ENCODE measurements at places on chromosomes 12 and 14. TPM values are rescaled to one million over a fixed set of nuclear protein-coding genes. Genes with fewer than 3 reads are reported as not detected.

The TMEM132D gene
- not detected for total RNA-seq

The DNAH10 gene
- total RNA-seq, result 0.13 TPM

The SERPINA5 gene
- total RNA-seq, result not detected

The MYF6 gene
- not detected for total RNA-seq

The RAN gene
- 654 TPM for total RNA-seq

The VDR gene
- total RNA-seq, result 6.1 TPM

The INF2 gene
- 56.7 TPM for total RNA-seq

The ENDOU gene
- 0.40 TPM for total RNA-seq

The TEX52 gene
- total RNA-seq, result not detected

The TAS2R42 gene
- total RNA-seq, result not detected

The CCND2 gene
- total RNA-seq, result 76.8 TPM

The ETFRF1 gene
- 16.4 TPM for total RNA-seq

The GLIPR1L1 gene
- total RNA-seq, result not detected

The KRT81 gene
- total RNA-seq, result not detected

The FITM1 gene
- 0.13 TPM for total RNA-seq

The TSPAN8 gene
- 200 TPM for total RNA-seq

The IFNG-AS1 gene
- 0.26 TPM for total RNA-seq

The SYCP3 gene
- 0.13 TPM for total RNA-seq

The NACA gene
- total RNA-seq, result 961 TPM

The SPTLC2 gene
- total RNA-seq, result 35.1 TPM

The LTB4R gene
- total RNA-seq, result 0.75 TPM

The ACTR10 gene
- 55.4 TPM for total RNA-seq

The PAX9 gene
- 0.26 TPM for total RNA-seq

The MARCHF9 gene
- 6.6 TPM for total RNA-seq

The CCDC197 gene
- total RNA-seq, result not detected

The PTHLH gene
- 6.0 TPM for total RNA-seq

The KRT73 gene
- total RNA-seq, result not detected

The PLXNC1 gene
- 4.0 TPM for total RNA-seq

The TAS2R19 gene
- total RNA-seq, result 6.0 TPM

The GZMH gene
- not detected for total RNA-seq

The MIP gene
- total RNA-seq, result not detected

The PRICKLE1 gene
- total RNA-seq, result 3.0 TPM

The RNASE4 gene
- total RNA-seq, result 44.2 TPM

The CCDC196 gene
- total RNA-seq, result not detected

The B4GALNT3 gene
- under 0.01 TPM for total RNA-seq
